Stimulated activated naive CD4-positive, alpha-beta T cell treated with Interleukin-2 at 50 U/mL for 16 hours (primary cell): ENCODE measurements at places on chromosomes 2 and 18.

GRCh38 chr18:26383454-26384270, 157.4 kb downstream of the TAF4B start:
- DNase-seq: no peak

DNA sequence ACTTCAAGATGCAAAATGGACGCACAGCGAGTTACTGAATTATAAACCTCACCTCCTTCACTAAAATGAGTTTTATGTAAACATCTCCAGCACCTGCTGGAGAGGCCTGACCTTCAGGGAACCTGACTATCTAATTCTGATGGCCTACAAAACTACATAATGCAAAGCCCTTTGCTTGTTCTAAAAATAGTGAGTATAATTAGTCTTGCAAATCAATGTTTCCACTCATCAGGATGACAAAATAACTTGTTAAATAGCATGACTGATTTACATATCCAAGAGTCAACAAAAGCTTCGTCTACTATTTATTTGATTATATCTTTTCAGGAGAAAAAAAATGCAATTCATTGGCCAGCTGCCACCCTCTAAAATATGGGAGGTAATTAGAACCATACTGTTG, 326.3 kb upstream of the MC4R start:
- DNase-seq: no peak

- no peak for DNase-seq
These were observed 77.2 kb downstream of the ACKR3 start for GRCh38 chr2:236646871-236647270.

DNA sequence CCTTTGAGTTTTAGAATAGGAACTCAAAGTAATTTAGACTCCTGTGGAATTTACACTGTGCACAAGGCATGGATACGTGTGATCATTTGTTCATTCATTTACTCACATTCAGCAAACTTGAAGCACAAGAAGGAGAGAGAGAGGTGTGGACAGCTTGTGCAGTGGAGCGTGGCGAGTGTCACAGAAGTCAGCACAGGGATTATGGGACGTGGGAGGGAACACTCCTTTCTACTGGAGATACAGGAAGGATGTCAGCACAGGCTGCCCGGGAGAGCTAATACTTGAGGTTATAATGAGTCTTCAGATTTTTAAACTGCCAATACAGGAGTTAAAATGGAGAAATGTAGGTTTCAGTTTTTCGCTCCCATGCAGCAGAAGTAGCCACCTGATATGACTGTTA, 7.0 kb downstream of the FAM228A start:
- no peak for DNase-seq

DNA sequence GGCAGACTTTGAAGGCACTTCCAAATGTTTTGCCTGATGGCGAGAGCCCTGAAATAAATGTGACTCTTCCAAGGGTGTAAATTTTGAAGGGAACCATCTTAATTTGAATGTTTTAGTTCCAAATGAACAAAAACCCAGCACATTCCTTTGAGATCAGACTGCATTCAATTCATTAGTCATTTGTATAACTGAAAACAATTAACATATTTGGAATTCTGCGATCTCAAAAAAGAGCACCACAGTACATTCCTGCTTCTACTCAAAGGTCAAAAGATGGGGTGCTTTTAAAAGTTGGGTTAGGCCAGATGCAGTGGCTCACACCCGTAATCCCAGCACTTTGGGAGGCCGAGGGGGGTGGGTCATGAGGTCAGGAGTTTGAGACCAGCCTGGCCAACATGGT, 38.2 kb upstream of the CHRNA1 start:
- DNase-seq: no peak

DNA sequence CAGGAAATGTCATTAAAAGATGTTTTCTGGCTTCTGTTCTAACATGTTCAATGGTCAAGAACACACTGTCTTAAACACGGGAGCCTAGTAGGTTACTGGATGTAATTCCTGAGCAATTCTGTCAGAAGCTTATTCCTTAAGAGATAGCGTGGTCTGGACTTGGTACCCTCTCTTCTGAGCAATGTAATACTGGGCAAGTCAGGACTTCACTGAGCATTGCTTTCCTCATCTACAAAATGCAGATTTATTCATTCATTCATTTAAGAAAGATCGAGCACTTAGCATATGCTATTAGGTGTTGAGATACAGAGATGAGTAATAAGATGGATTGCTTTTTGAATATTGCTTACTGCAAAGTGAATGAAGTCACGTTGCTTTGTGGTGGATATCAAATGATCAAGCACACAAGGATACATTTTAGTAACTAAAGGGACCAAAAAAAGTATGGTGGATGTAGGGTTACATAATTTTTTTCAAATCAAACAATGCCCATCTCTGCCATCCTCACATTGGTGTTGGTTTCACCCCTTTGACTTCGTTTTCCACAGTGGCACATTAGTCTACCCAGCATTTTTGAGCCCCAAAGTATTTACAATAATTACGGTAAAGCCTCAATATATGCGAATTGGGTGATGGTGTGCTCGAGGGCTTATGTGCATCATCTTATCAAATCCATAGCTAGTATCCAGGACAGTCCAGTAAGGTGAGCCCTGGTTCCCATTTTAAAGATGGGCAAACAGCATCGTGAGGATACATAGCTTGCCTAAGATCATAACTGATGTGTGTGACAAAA, 65.3 kb downstream of the ZC3H6 start:
- DNase-seq: no peak

- DNase-seq: no peak
These were observed 42.0 kb upstream of the IL1R1 start for GRCh38 chr2:102100371-102101096.

GRCh38 chr18:80187956-80188642, 59.2 kb downstream of the PARD6G start:
- DNase-seq: no peak

DNA sequence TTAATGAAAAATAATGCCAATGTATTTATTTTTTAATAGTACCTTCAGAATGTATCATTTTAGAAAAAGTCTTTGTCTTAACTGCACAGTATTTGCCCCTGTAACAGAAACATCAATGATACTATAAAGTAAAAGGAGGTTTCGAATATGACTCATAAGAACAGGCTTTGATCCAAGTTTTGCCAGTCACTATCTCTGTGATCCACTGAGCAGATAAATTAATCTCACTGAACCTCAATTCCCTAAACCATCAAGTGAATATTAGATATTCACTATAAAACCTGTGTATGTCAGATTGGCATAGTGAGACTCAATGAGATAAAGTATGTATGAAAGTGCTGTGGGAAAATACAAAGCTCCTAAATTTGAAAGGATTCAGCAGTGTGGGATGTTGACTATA, 292.1 kb downstream of the EXOC6B start:
- no peak for DNase-seq

DNA sequence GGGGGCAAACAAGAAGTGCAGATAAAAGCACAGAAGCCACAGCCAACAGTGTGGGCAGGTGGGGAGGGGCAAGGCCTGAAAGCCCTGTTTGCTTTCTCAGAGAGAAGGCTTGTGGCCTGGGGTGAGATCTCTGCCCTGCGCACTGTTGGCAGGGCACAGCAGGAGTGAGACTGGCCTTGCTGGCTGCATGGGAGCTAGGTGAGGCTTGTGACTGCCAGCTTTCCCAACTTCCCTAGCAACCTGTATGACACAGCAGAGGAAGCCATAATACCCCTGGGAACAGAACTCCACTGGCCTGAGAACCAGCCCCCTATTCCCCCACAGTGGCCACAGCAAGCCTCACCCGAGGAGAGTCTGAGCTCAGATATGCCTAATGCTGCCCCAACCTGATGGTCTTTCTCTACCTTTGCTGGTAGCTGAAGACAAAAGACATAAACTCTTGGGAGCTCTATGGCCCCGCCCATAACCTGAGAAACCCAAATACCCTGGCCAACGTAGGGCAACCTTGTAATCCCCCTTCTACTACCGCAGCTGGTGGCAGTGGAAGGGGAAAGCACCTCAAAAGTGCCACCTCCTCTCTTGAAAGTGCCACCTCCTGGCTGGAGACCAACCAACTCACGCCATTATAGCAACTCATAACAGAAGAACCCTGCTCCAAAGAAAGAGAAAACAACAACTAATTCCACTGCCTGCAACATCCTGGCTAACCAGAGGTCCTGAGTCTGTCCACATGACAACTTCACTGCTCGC, 44.4 kb downstream of the LCT start:
- no peak for DNase-seq

GRCh38 chr2:54946220-54946805, 103.9 kb downstream of the RTN4 start:
- no peak for DNase-seq

DNA sequence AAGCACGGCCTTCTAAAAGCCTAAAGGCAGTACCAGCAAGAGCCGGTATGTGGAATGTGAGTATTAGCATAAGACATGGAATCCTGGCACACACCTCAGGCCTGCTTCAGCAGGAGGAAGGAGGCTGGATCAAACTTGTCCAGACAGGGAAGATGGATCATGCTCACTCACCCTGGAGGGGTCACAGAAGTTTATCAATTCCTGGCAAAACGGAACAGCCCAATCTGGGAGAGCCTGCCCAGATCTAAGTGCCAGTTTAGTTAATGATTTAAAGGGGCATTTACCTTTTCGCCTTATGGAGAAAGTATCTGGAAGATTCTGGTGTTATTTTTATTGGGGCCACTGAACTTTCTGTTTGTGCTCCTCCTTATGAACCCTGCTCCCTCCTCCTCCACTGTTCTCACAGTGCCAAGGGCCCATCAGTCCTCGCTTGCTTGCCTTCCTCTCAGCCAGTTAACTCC, 58.3 kb upstream of the NFE2L2 start:
- no peak for DNase-seq

GRCh38 chr2:197558393-197558792, 42.5 kb downstream of the MOB4 start:
- no peak for DNase-seq

DNA sequence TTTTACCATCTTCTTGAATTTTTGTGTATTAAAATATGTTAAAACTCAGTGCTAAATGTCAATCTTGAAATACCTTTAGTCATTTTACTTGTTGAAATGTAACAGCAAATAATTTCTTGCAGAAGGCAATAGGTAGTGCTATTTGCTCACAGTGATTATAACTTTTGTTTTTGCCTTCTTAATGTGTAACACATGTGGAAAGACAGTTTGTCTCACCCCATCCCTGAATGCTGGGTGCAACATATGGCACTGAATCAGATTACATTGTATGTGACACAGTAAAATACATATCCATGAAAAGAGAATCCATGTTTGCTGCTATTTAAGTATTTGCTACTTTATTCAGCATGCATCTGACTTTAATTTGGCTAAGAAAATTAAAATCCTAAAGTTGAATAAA, 35.3 kb downstream of the FRZB start:
- DNase-seq: no peak

GRCh38 chr2:167398873-167399272, 510.6 kb downstream of the XIRP2 start:
- DNase-seq: no peak

DNA sequence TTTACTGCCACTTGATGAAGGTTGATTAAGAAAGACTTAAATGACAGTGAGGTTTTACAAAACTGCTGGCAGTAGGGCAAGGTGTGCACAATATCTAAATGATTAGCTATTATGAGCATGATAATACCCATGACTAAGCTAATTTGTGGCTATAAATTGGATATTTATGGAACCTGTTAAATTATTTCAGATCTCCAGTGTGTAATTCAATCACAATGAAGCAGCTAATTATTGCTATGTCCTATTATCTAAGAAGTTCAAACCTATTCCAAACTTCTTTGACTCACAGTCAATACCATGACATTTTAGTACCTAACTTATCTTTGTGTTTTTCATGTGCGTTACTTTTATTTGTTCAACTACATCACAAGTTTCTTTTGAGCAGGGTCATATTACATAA, 253.8 kb upstream of the MMADHC start:
- DNase-seq: no peak

- DNase-seq: no peak
These were observed 2.1 kb downstream of the LIPG start for GRCh38 chr18:49563701-49564517.

DNA sequence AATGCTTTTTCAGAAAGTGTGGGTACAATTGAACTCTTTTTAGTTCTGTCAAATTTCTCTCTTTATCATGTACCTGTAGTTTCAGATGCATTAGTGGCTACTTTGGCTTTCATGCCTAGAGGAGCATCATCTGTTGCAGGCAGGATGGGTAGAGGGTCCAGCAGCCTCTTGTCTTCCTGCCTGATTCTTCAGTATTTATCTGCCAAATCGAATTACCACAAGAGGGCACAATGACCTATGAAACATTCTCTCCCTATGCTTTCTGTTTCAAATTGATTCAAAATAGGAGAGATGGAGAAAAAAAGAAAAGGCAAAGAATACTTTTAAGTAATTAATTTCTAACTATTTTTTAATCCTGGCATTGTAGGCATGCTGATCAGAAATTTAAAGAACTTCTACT, 477.2 kb downstream of the TRIB2 start:
- DNase-seq: no peak

DNA sequence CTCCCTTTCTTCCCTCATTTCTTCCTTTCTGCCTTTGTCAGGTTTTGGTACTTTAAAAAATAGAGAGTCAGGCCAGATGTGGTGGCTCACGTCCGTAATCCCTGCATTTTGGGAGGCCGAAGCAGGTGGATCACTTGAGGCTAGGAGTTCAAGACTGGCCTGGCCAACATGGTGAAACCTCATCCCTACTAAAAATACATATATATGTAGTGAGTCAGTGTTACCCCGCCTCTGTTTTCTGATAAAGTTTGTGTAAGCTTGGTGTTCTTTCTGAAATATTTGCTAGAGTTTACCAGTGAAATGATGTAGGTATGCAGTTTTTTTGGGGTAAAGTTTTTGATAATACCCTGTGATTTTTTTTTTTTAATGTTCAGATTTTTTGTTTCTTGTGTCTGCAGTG, 58.8 kb downstream of the DGKD start:
- no peak for DNase-seq

DNA sequence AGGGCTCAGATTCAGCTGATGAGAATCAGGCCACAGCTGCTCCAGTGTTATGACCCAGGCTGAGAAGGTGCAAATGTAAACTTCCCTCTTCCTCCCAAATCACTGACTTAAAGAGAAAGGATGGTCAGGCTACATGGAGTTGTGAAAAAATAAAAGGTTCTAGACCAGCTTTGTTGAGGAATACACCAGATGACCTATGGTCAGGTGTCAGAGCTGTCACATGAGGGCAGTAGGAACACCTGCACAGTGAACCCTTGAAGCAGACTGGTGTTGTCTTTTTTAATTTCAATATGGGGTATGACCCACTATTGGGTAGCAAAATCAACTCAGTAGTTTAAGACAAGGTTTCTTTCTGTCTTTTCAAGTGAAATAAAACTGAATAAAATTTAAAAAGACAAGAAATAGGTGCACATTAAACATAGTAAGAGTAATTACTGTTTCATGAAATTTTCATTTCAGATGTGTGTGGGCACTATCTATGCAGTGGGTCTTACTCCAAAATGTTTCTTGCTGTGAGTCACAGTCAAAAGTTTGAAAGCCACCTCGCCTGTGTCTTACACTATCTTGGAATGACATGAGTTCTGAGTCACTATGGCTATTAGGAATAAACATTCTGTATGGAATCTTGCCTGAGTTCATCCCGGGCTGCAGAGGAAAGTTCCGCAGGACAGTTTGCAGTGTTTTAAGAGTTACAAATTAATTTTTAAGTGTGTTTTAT, 83.6 kb downstream of the ACVR1 start:
- DNase-seq: no peak

GRCh38 chr18:22314001-22314400, 103.7 kb downstream of the CTAGE1 start:
- DNase-seq: no peak

GRCh38 chr18:274313-274712, 6.5 kb upstream of the THOC1 start:
- DNase-seq: no peak
